ENCODE measurements at places on chromosomes 7 and 10.
A peak's percentile ranks its signal among the peaks of the same experiment; 100 is the strongest.

DNA sequence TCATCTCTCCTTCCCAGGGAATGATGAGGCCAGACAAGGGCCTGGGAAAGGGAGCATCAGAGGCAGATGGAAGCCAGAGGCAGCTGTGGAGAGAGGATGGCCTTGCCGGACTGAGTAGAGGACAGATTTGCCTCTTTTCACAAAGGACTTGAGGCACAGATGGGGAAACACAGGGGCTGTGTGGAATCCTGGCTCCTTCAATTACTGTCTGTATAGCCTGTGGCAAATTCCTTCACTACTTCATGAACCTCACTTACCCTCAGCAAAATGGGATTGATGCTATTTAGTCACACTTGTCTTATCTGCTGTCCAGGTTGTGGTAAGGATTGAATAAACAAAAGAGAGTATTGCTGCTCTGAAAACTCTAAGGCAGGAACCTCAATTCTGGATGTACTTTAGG is 40.3 kb downstream of the SLC25A28 start:
- H3K36me3 ChIP-seq: no peaks in the 10 kb centered on the region
- no peak overlapping the region for H3K27ac ChIP-seq
- H3K4me1 ChIP-seq: peaks cover 12% of the 10 kb centered on the region
- no peak overlapping the region for H3K4me3 ChIP-seq
- DNase-seq: no peak
- H3K27me3 ChIP-seq: peaks cover 38% of the 10 kb centered on the region

GRCh38 chr7:140349144-140349771 is 49.1 kb downstream of the SLC37A3 start:
- no peaks in the 10 kb centered on the region for H3K27me3 ChIP-seq
- peaks cover 32% of the 10 kb centered on the region for H3K4me1 ChIP-seq
- peak overlapping the region; percentile 41 for H3K27ac ChIP-seq
- no peak overlapping the region for H3K4me3 ChIP-seq
- peaks cover 63% of the 10 kb centered on the region for H3K36me3 ChIP-seq
- no peak for DNase-seq

DNA sequence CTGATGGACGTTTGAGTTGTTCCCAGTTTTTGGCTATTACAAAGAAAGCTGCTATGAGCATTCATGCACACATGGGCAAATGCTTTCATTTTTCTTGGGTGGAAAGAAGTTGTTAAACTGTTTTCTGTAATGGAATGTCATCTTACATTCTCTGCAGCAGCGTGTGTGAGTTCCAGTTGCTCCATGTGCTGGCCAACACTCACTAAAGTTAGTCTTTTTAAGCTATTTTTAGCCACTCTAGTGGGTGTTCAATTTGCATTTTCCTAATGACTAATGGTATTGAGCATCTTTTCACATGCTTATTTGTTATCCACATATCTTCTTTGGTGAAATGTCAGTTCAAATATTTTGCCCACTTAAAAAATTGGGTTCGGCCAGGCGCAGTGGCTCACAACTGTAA is 82.8 kb upstream of the COL13A1 start:
- DNase-seq: no peak
- no peak overlapping the region for H3K27ac ChIP-seq
- H3K4me3 ChIP-seq: no peak overlapping the region
- H3K36me3 ChIP-seq: peaks cover 14% of the 10 kb centered on the region

DNA sequence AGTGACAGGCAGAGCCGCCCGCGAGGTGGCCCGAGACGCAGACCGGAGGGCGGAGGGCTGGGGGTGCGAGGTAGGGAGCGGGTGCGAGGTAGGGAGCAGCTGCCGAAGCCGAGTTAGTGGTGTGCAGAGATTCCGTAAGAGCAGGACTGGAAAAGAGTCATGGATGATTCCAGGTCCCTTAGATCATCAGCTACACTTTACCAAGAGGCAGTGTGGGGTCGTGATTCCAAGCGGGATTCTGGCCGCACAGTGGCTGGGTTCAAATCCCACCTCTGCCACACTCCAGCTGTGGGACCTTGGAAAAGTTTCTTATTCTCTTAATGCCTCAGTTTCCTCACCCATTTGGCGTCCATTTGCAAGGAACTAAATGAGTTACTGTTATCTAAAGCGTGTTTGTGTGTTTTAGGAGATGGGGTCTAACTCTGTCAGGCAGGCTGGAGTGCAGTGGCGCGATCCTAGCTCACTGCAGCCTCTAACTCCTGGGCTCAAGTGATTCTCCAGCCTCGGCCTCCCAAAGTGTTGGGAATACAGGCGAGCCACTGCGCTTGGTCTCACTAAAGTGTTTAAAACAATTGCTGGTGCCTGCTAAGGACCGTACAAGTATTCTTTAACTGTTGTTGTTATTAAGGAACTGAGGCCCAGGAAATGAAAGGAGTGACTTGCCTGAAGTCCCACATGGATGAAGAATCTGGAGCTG is 1.1 kb downstream of the NDUFB2 start:
- peaks cover 6% of the 10 kb centered on the region for H3K27me3 ChIP-seq
- H3K27ac ChIP-seq: no peak overlapping the region
- DNase-seq: no peak
- peaks cover 39% of the 10 kb centered on the region for H3K4me1 ChIP-seq
- H3K36me3 ChIP-seq: peaks cover 30% of the 10 kb centered on the region

DNA sequence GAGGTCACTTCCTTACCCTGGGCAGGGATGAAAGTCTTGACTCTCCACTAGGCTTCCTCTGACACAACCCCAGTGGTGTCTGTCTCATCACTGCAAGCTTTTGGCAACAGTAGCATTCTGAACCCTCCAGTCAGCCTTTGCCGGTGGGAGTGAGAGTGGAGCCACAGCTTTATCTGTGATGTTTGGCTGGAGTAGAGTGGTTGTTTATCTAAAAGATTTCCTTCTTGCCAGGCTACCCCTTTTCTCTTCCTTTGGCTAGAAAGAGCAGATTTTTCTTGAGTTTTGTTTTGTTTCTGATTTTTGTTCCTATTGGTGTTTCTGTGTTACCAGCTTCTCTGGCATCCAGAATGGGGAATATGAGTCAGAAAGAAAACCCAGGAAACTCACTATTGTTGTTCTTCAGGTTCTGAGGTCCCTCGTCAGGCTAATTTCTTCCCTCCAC is 98.9 kb upstream of the KIF5B start:
- H3K4me1 ChIP-seq: no peaks in the 10 kb centered on the region
- no peak overlapping the region for H3K4me3 ChIP-seq
- no peaks in the 10 kb centered on the region for H3K36me3 ChIP-seq
- no peak for DNase-seq

GRCh38 chr10:1287487-1287886 is 231.3 kb downstream of the WDR37 start:
- H3K36me3 ChIP-seq: no peaks in the 10 kb centered on the region
- peaks cover 45% of the 10 kb centered on the region for H3K4me1 ChIP-seq
- H3K27ac ChIP-seq: no peak overlapping the region
- H3K27me3 ChIP-seq: peaks cover 6% of the 10 kb centered on the region

GRCh38 chr10:95506056-95506737 is 55.0 kb downstream of the SORBS1 start:
- H3K36me3 ChIP-seq: no peaks in the 10 kb centered on the region
- H3K4me3 ChIP-seq: no peak overlapping the region
- H3K27ac ChIP-seq: peak overlapping the region; percentile 78
- no peaks in the 10 kb centered on the region for H3K27me3 ChIP-seq
- peaks cover 81% of the 10 kb centered on the region for H3K4me1 ChIP-seq

DNA sequence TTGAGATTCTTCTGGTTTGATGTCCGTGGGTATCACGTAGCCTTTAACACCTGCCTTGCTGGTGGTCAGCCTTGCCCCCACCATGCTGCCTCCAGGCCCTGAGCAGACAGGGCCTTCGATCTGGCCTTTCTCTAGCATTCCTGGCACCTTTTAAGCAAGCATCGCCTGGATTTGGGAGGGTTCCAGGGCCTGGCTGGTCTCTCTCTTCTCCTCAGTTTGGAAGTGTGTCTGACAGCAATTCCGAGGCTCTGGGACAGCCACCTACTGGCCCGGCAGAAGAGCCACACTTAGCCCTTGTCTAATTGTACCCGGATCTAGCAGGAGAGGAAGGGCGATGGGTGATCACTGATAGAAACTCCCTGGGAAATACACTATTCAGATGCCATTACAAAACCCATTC is 441.3 kb upstream of the MKI67 start:
- no peak overlapping the region for H3K27ac ChIP-seq
- H3K4me3 ChIP-seq: no peak overlapping the region
- H3K4me1 ChIP-seq: peaks cover 22% of the 10 kb centered on the region
- peaks cover 28% of the 10 kb centered on the region for H3K27me3 ChIP-seq
- H3K36me3 ChIP-seq: no peaks in the 10 kb centered on the region

DNA sequence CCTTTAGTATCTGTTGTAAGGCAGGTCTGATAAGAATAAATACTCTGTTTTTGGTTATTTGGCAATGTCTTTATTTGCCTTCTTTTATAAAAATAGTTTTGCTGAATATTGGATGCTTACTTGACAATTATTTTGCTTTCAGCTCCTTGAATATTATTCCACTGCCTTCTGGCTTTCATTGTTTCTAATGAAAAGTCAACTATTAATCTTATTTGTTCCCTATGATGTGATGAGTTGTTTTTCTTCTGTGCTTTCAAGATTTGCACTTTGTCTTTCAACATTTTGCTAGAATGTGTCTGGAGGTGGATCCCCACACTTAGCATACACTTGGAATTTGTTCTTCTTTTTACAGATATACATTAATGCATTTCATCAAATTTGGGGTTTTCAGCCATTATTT is 203.8 kb upstream of the PTPRZ1 start:
- H3K4me3 ChIP-seq: no peak overlapping the region
- no peak for DNase-seq
- no peaks in the 10 kb centered on the region for H3K27me3 ChIP-seq
- H3K36me3 ChIP-seq: no peaks in the 10 kb centered on the region
- H3K4me1 ChIP-seq: no peaks in the 10 kb centered on the region

- DNase-seq: no peak
- H3K36me3 ChIP-seq: peaks cover 9% of the 10 kb centered on the region
- no peak overlapping the region for H3K27ac ChIP-seq
- H3K4me3 ChIP-seq: no peak overlapping the region
- peaks cover 13% of the 10 kb centered on the region for H3K4me1 ChIP-seq
Measured at GRCh38 chr7:149733131-149733923, 40.1 kb downstream of the ZNF467 start.

GRCh38 chr10:7075110-7075509 is 335.7 kb downstream of the SFMBT2 start:
- H3K27me3 ChIP-seq: peaks cover 10% of the 10 kb centered on the region
- H3K4me1 ChIP-seq: peaks cover 8% of the 10 kb centered on the region
- no peak overlapping the region for H3K4me3 ChIP-seq
- H3K27ac ChIP-seq: no peak overlapping the region

DNA sequence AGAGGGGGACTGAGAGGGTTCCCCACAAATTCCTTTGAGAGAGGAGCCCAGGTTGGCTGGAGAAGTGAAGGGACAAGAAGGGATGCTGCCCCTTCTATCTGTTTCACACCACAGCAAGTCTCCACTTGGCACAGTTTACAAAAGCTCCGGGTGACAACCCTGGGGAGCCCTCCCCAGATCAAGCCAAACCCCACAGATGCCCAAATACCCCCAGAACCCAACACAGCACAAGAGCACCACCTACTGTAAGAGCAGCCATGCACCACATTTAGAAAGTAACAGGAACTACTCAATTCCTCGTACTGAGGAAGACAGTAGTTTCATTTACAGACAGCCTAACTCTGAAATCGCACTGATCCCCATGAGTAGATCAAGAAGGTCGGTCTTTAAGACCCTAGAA is 67.8 kb upstream of the ATP6V0A4 start:
- H3K4me3 ChIP-seq: no peak overlapping the region
- peaks cover 84% of the 10 kb centered on the region for H3K36me3 ChIP-seq
- DNase-seq: no peak
- H3K4me1 ChIP-seq: no peaks in the 10 kb centered on the region

DNA sequence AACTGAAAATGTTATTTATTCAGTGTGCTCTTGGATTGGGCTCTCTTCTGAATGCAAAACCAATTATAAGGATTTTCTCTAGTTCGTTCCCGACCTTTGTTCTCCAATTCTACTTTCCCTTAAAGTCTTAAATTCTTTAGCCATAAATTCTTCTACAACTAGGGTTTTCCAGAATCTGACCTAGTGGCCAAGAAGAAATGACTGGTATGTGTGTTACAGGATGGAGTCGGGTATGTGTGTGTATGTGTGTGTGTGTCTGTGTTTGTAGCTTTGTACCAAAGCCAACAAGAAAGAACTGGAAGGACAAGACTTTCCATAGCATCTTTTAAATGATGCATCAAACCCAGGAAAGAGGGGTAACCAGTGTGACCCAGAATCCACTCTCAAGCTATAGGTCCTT is 25.8 kb upstream of the LEP start:
- no peak for DNase-seq
- peaks cover 26% of the 10 kb centered on the region for H3K27me3 ChIP-seq
- H3K4me3 ChIP-seq: no peak overlapping the region

DNA sequence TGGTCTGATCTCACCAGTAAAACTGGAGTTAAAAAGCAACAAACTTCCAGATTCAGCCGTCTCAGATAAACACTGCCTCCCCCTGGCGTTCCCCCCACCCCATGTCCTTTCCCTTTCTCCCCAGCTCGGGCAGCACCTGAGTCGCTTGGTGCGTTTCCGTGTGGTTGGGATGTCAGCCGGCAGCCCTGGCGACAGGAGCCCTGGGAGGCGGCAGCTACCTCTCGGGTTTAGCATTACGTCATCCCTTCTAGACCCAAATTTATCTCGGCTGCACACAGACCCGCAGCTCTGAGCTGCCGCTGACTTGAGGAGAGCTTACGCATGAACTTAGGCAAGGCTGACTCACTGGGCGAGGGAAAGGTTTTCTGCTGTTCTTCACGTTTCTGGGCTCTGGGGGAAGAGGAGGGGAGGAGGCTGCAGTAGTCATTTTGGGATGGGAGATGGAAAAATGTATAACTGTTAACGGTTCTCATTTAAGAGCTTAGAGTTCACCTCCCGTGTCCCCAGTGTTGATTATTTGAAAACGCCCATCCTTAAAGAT is 14.4 kb downstream of the MXI1 start:
- H3K4me3 ChIP-seq: peak overlapping the region; percentile 73
- peak; percentile 59 for DNase-seq
- H3K27me3 ChIP-seq: peaks cover 23% of the 10 kb centered on the region

GRCh38 chr7:70092314-70093204 is 494.3 kb downstream of the AUTS2 start:
- H3K27ac ChIP-seq: peak overlapping the region; percentile 35
- no peak overlapping the region for H3K4me3 ChIP-seq

- H3K36me3 ChIP-seq: no peaks in the 10 kb centered on the region
- no peak overlapping the region for H3K27ac ChIP-seq
- no peak for DNase-seq
- H3K4me3 ChIP-seq: no peak overlapping the region
- peaks cover 6% of the 10 kb centered on the region for H3K27me3 ChIP-seq
Measured at GRCh38 chr10:61883371-61884025, 18.0 kb upstream of the ARID5B start.

Measured in nephron progenitor cell (in vitro differentiated cells).